ENCODE measurements at places on chromosomes 5 and 9. TPM values are rescaled to one million over a fixed set of nuclear protein-coding genes. Genes with fewer than 3 reads are reported as not detected.

The SLC4A9 gene
- total RNA-seq: not detected

The DPYSL3 gene
- total RNA-seq: 0.14 TPM

The PCDHB14 gene
- total RNA-seq: not detected

The PCDHA7 gene
- not detected for total RNA-seq

The PTPRD gene
- total RNA-seq: not detected

The GM2A gene
- 16.0 TPM for total RNA-seq

The C6 gene
- total RNA-seq: not detected

The ARSB gene
- 11.5 TPM for total RNA-seq

The RASGRF2 gene
- 21.1 TPM for total RNA-seq

The SLC36A2 gene
- not detected for total RNA-seq

The CNTLN gene
- total RNA-seq: 1.6 TPM

The SPINK7 gene
- not detected for total RNA-seq

The SETD9 gene
- 15.9 TPM for total RNA-seq

The GMCL2 gene
- 0.07 TPM for total RNA-seq

The CORO2A gene
- total RNA-seq: 0.92 TPM

DNA sequence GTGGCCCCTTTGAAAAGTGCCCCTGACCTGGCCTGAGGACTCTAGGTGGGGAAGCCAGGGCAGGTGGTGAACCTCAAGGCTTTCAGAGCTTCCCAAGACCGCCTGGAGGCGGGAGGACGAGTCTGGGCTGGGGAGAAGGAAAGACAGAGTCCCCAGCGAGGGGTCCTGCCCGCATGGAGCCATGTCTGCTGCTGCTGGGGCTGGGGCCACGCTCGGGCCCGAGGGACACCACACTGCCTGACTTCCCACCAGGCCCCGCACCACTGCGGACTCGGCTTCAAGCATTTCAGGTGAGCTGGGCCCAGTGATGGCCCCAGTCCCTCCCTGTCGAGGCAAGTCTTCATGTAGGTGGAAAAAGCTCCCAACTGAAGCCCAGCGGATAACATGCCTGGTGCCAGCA lies 62.1 kb upstream of the SARDH start:
- no peak for DNase-seq

GRCh38 chr9:116189683-116190082 lies 36.1 kb downstream of the PAPPA start:
- no peak for DNase-seq

GRCh38 chr5:159616952-159617351 lies 286.7 kb upstream of the IL12B start:
- no peak for DNase-seq

GRCh38 chr9:128998462-128998861 lies 29.7 kb downstream of the SH3GLB2 start:
- no peak for DNase-seq

- no peak for DNase-seq
Measured at GRCh38 chr5:50564558-50564957, 101.9 kb upstream of the PARP8 start.

DNA sequence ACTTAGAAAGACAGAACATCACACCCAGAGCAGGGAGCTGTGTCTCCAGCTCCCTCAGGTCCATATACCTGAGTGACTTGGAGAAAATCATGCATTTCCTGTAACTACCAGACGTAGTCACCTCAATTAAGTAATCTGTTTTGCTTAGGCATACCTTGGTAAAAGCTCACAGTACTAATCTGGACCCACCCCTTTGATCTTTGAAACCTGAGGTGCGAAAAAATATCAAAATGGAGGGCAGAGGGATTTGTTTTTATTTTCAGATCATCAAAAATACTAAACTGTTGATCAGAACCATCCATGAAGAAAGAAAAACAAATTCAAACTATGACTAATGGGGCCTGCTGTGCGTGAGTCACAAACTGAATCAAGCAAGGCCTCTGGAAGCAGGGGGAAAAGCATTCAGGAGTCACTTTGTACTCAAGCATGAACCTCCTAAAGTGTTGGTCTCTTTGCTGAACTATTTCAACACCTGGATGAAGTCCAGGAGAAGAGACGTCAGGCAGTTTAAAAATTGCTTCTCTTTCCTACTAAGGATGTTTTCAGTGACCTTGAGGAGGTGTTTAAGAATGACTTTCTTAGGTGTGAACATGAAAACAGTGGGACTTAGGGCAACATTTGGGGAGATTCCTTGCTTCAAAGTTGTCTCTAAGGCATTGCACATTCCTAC lies 76.3 kb downstream of the MUSK start:
- DNase-seq: no peak

DNA sequence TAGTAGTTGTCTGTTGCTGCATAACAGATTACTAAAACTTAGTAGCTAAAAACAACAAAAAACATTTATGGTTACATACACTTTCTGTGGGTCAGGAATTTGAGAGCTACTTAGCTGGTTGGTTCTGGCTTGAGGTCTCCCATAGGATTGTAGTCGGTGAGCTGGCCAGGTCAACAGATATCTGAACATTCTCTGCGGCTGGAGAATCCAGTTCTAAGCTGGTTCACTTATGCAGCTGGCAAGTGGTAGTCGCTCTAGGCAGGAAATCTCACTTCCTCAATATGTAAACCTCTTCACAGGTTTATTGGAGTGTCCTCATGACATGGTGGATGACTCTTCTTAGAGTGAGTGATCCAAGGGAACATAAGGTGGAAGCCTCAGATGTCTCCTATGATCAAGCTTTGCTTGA lies 65.7 kb upstream of the TNFAIP8 start:
- DNase-seq: peak; percentile 72

DNA sequence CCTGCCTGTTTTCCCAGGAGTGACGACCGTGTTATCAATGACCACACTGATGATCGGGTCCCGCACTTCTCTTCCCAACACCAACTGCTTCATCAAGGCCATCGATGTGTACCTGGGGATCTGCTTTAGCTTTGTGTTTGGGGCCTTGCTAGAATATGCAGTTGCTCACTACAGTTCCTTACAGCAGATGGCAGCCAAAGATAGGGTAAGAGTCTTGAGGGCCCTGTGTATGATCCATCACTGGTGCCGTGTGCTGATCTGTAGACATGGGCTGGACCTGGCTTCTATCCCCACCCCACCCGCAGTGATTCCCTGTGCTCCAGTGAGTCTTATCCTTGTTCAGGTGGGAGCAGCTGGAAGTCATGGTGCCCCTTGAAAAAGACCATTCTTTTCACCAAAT lies 26.0 kb downstream of the GABRP start:
- DNase-seq: no peak

GRCh38 chr9:37566716-37567115 lies 9.5 kb downstream of the FBXO10 start:
- DNase-seq: no peak

- no peak for DNase-seq
Measured at GRCh38 chr9:121359351-121360294, 10.4 kb downstream of the STOM start.

GRCh38 chr5:159324102-159324755 lies 6.1 kb downstream of the IL12B start:
- DNase-seq: no peak

DNA sequence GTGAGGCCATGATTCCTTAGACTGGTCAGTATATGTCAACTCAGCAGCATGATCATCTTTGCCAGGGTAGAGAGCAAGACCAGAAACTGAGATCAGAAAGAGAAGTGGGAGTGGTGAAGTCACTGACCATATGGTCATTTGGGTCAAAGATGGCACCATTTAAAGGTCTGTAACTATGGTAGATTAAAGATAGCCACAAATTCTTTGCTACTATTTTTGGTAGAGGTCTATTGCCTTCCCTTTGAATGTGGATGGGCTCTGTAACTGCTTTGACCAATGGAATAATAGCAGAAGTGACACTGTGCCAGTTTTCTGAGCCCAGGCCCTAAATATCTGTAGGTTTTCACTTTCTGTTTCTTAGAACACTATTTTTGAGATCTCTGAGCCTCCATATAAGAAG lies 117.6 kb downstream of the PCSK1 start:
- no peak for DNase-seq

GRCh38 chr9:121885345-121885901 lies 207.7 kb downstream of the TTLL11 start:
- no peak for DNase-seq

- DNase-seq: no peak
Measured at GRCh38 chr5:4570047-4570995, 569.8 kb upstream of the ADAMTS16 start.

DNA sequence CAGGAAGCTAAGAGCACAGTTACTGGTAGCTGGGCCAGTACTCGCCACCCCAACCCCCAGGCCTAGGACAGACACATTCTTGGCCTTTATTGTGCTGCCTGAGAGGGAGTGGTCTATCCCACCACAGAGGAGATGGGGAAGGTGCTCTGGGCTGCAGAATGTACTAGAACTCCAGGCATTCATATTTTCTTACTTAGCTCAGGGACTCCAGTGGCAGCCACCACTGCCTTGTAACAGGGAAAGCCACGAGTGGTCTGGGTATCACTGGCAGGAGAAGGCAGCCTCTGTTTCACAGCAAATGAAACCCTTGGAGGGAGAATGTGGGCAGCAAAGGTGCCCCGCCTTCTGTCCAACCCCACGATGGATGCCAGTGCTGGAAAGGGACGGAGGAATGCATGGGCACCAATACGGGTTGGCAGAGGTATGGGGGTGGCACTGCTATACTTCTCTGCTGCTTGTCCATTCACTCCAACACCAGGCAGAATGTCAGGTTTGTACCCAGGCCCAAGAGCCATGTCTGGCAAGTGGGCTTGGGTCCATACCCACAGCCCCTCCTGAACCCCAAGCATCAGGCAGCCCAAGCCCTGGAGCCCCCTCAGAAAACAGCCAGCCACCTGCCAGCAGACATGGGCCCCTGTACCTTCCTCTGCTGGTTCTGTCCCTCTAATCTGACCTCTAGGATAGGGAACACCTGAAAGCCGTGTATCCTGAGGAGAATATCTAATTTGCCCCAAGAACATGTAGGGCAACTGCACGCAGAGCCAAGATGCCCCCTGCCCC lies 4.6 kb downstream of the SEPTIN8 start:
- no peak for DNase-seq

DNA sequence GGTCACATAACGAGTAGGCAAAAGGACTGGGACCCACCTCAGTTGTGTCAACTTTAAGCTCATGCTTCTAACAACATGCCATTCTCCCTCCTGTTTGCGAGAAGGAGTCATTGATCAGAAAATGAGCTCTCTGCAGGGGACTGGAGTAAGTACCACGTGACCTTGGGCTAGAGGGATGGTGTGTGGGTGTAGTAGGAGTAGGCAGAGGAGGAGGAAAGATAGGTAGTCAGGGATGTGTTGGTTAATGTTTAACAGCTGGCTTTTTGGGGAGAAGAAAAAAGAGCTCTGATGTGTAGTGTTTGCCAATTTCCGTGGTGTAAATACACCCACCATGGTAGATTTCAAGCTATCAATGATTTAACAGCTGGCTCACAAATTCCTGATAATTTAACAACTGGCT lies 160.3 kb upstream of the TBC1D2 start:
- no peak for DNase-seq

GRCh38 chr5:86613455-86613854 lies 4.3 kb upstream of the COX7C start:
- no peak for DNase-seq

DNA sequence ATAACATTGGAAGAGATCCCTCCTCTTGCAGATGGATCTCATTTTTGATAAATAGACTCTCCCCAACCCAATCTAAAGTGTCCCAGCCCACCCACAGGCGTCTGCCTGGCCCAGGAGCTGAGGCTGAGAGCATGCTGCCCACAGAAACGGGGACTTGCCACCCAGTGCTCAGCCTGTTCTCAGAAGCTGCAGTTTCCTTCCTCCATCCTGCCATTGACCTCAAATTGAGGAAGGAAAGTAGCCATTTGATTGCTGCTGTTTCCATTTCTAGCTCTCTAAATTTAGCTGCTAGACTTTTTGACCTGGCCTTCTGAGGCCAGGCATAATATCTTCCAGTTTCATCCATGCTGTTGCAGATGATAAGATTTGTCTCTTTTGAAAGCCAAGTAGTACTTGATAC lies 31.1 kb upstream of the FRMD3 start:
- no peak for DNase-seq

DNA sequence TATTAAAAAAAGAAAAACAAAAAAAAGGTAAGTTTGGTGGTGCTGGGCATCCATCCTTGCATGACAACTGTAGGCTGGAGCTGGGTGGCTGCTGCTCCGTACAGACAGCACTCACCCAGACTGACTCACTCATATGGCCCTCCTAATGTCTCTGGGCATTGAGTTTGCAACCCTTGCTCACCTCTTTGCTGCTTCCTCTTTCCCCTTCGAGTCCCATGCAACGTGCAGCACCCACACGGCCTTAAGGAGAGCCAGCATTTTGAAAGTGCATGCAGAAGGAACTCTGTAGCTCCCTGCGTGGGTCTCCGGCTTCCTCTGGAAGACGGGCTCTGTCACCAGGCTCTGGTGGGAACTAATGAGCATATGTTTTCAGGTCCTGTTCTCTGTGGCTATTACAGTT lies 60.5 kb upstream of the ENTREP1 start:
- no peak for DNase-seq

DNA sequence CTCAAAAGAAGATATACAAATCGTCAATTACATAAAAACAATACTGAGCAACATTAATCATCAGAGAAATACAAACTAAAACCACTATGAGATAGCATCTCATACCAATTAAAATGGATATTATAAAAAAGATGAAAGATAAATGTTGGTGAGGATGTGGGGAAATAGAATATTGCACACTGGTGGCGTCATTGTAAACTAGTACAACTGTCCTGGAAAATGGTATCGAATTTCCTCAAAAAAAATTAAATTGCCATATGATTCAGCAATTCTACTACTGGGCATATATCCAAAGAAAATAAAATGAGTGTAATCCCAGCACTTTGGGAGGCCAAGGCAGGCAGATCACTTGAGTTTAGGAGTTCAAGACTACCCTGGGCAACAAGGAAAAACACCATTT lies 326.0 kb upstream of the FTMT start:
- no peak for DNase-seq

DNA sequence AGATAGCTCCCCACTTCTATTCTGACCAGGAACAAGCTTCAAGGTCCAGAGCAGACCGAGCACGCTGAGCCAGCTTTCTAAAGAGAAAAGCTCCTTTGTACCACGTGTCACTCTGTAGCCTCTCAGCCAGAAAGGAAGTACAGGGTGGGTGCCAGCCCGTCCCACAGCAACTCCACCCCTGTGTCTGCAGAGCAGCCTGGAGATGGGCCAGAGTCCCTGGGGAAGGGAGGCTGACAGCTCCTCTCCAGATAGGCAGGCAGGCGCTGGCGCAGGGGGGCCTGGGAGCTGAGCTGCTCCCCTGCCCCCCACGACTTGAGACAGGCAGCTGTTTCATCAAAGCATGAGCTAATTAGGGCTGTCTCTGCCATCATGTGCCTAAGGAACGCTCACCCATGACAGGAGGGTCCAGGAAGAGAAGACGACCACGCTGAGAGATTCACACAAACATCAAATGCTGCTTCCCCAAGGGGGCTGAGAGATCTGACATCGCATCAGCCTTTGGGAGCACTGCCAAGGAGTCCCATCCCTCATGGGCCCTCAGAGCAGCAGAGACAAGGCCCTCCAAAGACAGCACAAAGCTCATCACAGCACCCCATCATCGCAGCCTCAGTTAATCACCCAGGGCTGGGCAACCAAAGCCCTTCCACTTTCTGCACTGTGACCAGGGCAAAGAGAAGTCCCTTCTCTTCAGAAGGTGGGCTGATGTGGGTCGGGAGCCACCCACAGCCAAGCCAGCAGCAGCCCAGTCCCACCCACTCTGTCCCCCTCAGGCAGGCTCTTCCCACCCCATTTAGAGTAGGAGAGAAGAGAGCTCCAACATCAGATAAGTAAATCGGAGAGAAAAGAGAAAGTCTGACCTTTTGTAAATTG lies 78.5 kb upstream of the LRRTM2 start:
- peak; percentile 73 for DNase-seq

GRCh38 chr9:34332076-34332964 lies 3.0 kb downstream of the NUDT2 start:
- DNase-seq: peak; percentile 71
